ENCODE measurements at places on chromosomes 2 and 18. TPM values are rescaled to one million over a fixed set of nuclear protein-coding genes. Genes with fewer than 3 reads are reported as not detected.

The POTEC gene
- not detected for total RNA-seq

The TNFRSF11A gene
- 5.5 TPM for total RNA-seq

The FBXO48 gene
- 0.72 TPM for total RNA-seq

The NEURL3 gene
- total RNA-seq, result not detected

The GORASP2 gene
- 70.1 TPM for total RNA-seq

Measured in thoracic aorta endothelial cell (primary cell).